ENCODE measurements at places on chromosomes 4 and X. TPM values are rescaled to one million over a fixed set of nuclear protein-coding genes. Genes with fewer than 3 reads are reported as not detected.

DNA sequence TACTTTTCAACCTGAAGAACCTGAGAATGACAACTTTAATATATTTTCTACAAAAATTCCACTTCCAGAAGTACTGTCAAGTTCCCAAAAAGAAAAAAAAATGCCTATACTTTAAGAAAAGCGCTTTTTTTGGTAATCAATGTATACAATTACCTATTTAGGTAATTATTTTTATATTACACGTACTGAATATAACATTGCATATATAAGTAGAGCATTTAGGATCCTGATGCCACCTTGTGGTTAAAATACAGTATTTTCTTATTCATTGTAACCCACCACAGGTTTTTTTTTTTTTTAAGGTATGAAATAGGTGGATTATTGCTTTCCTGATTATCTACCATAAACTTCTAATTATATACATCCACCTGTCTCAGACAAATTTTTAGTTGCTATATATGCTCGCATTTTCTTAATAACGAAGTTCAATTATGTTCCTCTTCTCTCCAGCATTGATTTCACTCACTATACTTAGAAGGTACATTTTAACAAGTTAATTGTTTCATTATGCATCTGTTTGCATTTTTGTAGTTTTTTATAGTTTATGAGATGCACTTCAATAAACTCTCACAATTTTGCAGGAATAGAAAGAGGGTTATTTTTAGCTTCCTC is 5.2 kb downstream of the MAP9 start:
- H3K27me3 ChIP-seq, result peaks cover 18% of the 10 kb centered on the region
- H3K27ac ChIP-seq, result no peak overlapping the region
- H3K4me3 ChIP-seq, result no peak overlapping the region

Gene BGN
- total RNA-seq, result 14.6 TPM

- no peaks in the 10 kb centered on the region for H3K27me3 ChIP-seq
- peak overlapping the region; percentile 83 for H3K27ac ChIP-seq
- peaks cover 20% of the 10 kb centered on the region for H3K4me1 ChIP-seq
- no peaks in the 10 kb centered on the region for H3K36me3 ChIP-seq
- H3K4me3 ChIP-seq, result no peak overlapping the region
Observed at GRCh38 chrX:40088299-40088625, 9.5 kb downstream of the BCOR start.

- DNase-seq, result no peak
- H3K27ac ChIP-seq, result peak overlapping the region; percentile 100
- H3K27me3 ChIP-seq, result no peaks in the 10 kb centered on the region
- H3K36me3 ChIP-seq, result no peaks in the 10 kb centered on the region
- H3K4me3 ChIP-seq, result no peak overlapping the region
- H3K4me1 ChIP-seq, result peaks cover 38% of the 10 kb centered on the region
Observed at GRCh38 chr4:86938771-86939520, 4.1 kb downstream of the AFF1 start.

DNA sequence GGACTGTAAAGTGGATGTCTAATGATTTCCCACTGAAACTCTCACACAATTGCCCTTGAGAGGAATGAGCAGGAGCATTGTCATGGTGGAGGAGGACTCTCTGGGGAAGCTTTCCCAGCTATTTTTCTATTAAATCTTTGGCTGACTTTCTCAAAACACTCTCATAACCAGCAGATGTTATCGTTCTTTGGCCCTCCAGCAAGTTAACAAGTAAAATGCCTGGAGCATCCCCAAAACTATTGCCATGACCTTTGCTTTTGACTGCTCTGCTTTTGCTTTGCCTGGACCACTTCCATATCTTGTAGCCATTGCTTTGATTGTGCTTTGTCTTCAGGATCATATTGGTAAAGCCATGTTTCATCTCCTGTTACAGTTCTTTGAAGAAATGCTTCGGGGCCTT is 120.2 kb upstream of the PDE5A start:
- H3K27ac ChIP-seq, result no peak overlapping the region
- H3K36me3 ChIP-seq, result no peaks in the 10 kb centered on the region
- no peaks in the 10 kb centered on the region for H3K27me3 ChIP-seq
- no peak overlapping the region for H3K4me3 ChIP-seq
- H3K4me1 ChIP-seq, result no peaks in the 10 kb centered on the region

DNA sequence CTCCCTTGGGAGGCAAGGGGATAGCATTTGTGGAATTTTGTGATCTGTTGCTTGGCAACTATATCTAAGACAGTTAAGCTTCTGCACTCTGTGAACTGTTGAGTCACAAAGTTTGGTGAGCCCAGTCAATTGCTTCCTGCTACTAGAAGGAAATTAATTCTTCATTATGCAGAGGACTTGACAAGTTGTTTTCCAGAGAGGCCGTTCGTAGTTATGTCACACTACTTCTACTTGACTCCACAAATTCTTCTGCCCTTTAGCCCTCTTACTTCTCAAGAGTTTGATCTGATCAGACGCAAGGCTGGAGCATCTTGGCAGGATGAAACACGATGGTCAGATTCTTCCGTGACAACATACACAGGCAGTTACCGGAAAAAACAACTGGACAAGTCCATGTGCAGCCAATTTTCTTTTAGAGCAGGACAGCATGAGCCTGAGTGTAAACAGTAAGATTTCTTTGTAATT is at the start of gene C4orf51:
TSS of gene C4orf51 (plus strand) at position 156 of the 465 bp plus-strand sequence. CDS start at position 214, 58 bp downstream.
- H3K4me3 ChIP-seq, result no peak within 1 kb of the TSS
- DNase-seq, result no peak
- no peaks in the 10 kb centered on the region for H3K27me3 ChIP-seq
- H3K36me3 ChIP-seq, result no peaks in the 10 kb centered on the region

- no peaks in the 10 kb centered on the region for H3K4me1 ChIP-seq
- no peak overlapping the region for H3K27ac ChIP-seq
- H3K27me3 ChIP-seq, result no peaks in the 10 kb centered on the region
- H3K4me3 ChIP-seq, result no peak overlapping the region
- DNase-seq, result no peak
Observed at GRCh38 chr4:34417160-34417559, 1827.2 kb downstream of the ARAP2 start.

GRCh38 chrX:10199212-10199611 is 42.4 kb downstream of the CLCN4 start:
- no peak overlapping the region for H3K4me3 ChIP-seq
- H3K4me1 ChIP-seq, result no peaks in the 10 kb centered on the region
- DNase-seq, result peak; percentile 29
- no peaks in the 10 kb centered on the region for H3K27me3 ChIP-seq
- no peaks in the 10 kb centered on the region for H3K36me3 ChIP-seq
- H3K27ac ChIP-seq, result no peak overlapping the region

- H3K27ac ChIP-seq, result peak overlapping the region; percentile 77
- no peak overlapping the region for H3K4me3 ChIP-seq
- no peaks in the 10 kb centered on the region for H3K27me3 ChIP-seq
- peaks cover 46% of the 10 kb centered on the region for H3K4me1 ChIP-seq
- no peaks in the 10 kb centered on the region for H3K36me3 ChIP-seq
Observed at GRCh38 chr4:76623217-76624045, 188.4 kb downstream of the SHROOM3 start.

DNA sequence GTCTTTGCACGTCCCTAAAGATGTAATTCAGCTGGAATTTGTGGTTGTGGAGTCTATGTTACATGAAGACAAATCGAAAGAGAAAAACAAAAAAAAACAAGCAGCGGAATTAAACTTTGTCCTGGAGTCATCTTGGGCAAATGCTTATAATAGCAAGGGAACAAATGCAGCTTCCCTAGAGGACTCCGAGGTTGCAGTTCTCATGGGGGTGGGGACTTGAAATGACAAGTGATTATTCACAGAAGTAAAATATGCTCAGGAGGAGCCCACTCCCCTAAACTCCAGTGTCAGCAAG is 362.4 kb downstream of the ARHGAP24 start:
- DNase-seq, result no peak
- H3K4me1 ChIP-seq, result peaks cover 16% of the 10 kb centered on the region
- no peak overlapping the region for H3K4me3 ChIP-seq

GRCh38 chrX:23804578-23804977 is 21.6 kb downstream of the SAT1 start:
- H3K27ac ChIP-seq, result peak overlapping the region; percentile 76
- H3K36me3 ChIP-seq, result no peaks in the 10 kb centered on the region
- DNase-seq, result no peak
- H3K4me3 ChIP-seq, result no peak overlapping the region

Gene GRPR
- 0.96 TPM for total RNA-seq

- peaks cover 7% of the 10 kb centered on the region for H3K4me1 ChIP-seq
- H3K36me3 ChIP-seq, result no peaks in the 10 kb centered on the region
- no peak overlapping the region for H3K27ac ChIP-seq
Observed at GRCh38 chr4:163400911-163401310, 57.2 kb downstream of the NPY5R start.

DNA sequence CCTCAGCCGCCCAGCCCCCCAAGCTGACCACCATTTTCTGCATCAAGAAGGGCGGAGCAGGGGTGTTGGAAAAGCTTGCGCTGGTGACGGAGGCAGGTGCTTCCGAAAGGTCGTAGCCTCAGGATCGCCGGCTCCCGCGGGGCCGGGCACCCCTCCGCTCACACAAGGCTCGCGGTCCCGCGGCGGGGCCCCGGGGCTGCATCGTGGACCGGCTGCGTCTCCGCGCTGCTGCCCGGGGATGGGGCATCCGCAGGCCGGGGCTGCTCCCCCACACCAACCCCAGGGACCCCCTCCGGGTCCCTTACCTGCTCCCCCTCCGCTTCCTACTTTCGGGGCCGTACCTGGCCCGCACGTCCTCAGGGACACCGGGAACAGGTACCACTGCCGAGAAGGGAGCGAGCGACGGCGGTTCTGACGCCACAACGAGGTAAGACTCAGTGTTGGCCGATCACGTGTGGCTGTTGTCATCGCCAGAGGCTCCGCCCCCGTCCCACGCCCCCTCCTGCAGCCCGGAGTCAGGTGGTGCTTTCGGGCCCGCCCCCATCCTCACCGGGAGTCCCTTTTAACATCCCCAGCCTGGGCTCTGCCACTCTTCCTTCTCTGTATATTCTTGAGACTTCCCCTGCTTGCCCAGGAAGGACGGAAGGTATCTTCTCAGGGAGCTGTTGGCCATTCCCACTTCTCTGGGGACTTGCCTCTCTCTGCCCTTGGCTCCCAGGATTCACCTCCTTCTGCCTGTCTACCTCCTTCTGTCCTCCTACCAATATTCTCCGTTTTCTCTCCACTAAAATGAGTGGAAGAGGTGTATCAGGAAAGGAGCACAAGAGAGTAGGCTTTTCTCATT is at the start of gene BEX2:
TSS of gene BEX2 (minus strand) at position 436 of the 844 bp plus-strand sequence. CDS start 1,014 bp downstream, outside the sequence.
- no peaks in the 10 kb centered on the region for H3K4me1 ChIP-seq
- DNase-seq, result peak; percentile 86
- peak within 1 kb of the TSS; percentile 55 for H3K4me3 ChIP-seq
- H3K27me3 ChIP-seq, result no peaks in the 10 kb centered on the region

DNA sequence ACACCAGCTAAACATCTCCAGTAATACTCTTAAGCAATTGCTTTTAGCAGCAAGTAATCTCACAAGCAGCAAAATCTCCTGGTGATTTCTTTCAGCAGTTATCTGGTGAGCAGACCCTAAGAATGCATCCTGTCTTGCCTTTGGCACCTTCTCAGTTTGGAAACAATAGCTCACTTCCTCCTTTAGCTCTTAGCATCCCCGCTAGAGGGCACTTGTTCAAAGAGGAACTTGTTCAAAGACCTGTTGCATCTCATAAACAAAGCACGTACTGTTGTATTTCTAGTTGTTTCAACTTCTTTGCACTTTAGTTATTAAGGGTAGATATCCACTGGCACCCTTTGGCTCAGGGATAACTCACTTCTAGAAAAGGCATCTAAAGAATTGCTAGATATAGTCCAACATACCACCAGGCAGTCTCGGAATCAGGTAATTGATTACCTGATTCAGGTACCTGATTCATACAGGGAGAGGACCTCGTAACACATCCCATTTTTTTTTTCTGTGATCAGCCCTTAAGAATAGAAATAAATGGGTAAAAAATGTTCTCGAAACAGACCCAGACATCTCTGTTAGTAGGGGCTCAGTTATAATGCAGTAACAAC is 81.9 kb upstream of the QRFPR start:
- H3K4me1 ChIP-seq, result no peaks in the 10 kb centered on the region
- DNase-seq, result peak; percentile 20
- no peaks in the 10 kb centered on the region for H3K27me3 ChIP-seq
- no peaks in the 10 kb centered on the region for H3K36me3 ChIP-seq
- H3K4me3 ChIP-seq, result no peak overlapping the region

DNA sequence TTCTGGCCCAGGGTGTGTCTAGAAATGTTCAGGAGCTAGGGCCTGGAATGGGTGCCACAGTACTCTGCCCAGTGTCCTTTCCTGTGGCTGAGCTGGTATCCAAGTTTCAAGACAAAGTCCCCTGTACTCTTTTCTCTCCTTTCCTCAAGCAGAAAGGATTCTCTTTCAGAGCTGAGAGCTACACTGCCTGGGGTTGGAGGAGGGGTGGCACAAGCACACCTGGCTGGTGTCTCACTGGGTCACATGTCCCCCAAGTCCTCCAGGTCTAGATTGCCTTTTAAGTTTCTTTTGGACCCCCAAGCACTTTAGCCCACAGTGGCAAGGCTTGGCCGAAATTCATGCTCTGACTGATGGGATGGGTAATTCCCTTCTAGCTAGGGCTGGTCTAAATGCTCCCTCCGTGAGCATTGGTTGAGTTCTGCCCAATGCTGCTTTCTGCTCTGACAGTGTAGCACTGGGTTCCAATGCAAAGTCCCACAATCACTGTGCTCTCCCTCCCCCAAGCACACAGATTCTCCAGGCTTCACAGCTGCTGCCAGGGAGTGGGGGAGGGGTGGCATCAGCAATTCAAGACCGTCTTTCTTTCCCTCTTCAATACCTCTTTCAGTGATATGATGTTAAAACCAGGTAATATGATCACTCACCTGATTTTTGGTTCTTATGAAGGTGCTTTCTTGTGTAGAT is 47.8 kb downstream of the BEX3 start:
- H3K27ac ChIP-seq, result no peak overlapping the region
- H3K4me1 ChIP-seq, result no peaks in the 10 kb centered on the region
- DNase-seq, result no peak
- no peaks in the 10 kb centered on the region for H3K27me3 ChIP-seq
- H3K4me3 ChIP-seq, result no peak overlapping the region

Gene GLRB
- 1.6 TPM for total RNA-seq

GRCh38 chr4:147616849-147617172 is 386 bp upstream of the TMEM184C start:
- no peak overlapping the region for H3K4me3 ChIP-seq
- DNase-seq, result no peak
- H3K36me3 ChIP-seq, result no peaks in the 10 kb centered on the region
- no peaks in the 10 kb centered on the region for H3K27me3 ChIP-seq

DNA sequence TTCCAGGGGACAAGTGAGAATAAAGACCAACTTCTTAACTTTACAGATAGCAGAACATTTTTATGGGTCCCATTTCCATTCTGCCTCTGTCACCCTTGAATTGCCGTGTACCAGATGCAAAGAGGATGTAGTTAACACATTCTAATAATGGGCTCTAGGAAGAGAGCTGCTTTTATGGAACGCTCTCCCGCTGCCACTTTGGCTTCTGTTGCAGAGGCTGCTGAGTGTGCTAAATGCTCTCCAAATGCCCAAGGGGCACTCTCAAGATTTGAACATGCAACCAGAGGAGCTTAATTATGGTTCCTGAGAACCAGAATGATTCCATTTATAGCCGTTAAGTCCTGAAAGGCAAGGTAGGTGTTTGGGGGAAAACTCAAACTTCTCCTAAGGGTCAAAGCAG is 28.1 kb upstream of the GPC3 start:
- H3K4me1 ChIP-seq, result no peaks in the 10 kb centered on the region
- no peaks in the 10 kb centered on the region for H3K36me3 ChIP-seq
- no peak overlapping the region for H3K27ac ChIP-seq
- no peak overlapping the region for H3K4me3 ChIP-seq

Gene SRPX2
- 72.2 TPM for total RNA-seq

Gene TMEM271
- not detected for total RNA-seq

DNA sequence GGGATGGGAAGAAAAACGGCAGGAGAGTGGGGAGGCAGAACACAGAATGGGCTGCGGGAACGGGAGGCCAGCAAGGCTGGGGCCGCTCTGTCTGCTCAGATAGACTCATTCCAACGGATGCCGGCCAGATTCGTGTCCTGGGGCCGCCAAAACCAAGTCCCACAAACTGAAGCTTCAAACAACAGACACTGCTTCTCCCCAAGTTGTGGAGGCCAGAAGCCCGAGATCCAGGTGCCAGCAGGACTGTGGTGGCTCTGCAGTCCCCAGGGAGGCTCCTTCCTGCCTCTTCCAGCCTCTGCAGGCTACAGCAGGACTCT is 100.6 kb downstream of the ADRA2C start:
- no peaks in the 10 kb centered on the region for H3K4me1 ChIP-seq
- H3K36me3 ChIP-seq, result no peaks in the 10 kb centered on the region
- H3K27me3 ChIP-seq, result peaks cover 51% of the 10 kb centered on the region
